ENCODE measurements at places on chromosomes 13 and 19.

DNA sequence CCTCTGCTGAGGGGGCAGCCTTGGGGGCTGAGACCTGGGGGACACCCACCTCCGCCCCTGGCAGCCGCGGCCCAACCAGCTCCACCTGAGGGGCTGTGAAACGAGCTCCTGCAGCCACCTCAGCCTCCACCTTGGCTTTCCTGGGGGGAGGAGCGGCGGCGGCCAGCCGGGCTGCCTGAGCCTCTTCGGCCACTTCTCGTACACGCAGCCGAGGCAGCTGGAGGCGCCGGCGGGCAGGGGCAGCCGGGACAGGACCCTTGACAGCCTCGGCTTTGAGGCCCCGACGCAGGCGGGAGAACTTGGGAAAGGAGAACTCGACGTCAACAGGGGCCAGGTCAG is 7.6 kb upstream of the HIPK4 start:
- no peak for DNase-seq

DNA sequence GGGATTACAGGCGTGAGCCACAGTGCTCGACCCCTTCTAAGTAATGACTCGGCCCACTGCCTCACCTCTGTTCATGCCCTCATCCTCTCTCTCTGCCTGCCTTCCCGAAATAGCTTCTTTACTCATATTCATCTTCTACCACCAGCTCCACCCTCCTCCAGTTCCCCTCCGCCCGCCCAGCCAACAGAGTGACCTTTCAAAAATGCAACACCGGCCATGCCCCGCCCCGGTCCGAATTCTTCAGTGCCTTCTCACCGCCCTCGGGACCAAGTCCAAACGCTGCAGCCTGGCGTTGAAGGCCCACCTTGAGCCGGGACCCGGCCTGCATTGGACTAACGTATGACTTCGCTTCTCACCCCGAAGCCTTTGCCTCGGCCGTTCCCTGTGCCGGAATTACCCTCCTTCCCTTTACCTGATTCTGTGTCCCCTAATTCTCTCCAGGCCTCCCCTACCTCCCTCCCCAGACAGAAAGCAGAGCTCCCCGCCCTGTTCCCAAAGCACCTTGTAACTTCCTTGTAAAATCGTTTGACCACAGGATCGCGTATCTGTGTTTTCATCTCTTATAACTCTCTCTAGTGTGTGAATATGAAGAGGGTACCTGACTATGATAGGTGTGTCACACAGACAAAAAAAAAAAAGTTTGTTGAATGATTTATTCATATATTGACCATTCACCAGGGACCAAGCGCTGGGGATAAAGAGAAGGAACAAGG is 8.1 kb upstream of the MUC16 start:
- no peak for DNase-seq

GRCh38 chr13:30810261-30810701 is 74.9 kb downstream of the ALOX5AP start:
- DNase-seq = no peak

DNA sequence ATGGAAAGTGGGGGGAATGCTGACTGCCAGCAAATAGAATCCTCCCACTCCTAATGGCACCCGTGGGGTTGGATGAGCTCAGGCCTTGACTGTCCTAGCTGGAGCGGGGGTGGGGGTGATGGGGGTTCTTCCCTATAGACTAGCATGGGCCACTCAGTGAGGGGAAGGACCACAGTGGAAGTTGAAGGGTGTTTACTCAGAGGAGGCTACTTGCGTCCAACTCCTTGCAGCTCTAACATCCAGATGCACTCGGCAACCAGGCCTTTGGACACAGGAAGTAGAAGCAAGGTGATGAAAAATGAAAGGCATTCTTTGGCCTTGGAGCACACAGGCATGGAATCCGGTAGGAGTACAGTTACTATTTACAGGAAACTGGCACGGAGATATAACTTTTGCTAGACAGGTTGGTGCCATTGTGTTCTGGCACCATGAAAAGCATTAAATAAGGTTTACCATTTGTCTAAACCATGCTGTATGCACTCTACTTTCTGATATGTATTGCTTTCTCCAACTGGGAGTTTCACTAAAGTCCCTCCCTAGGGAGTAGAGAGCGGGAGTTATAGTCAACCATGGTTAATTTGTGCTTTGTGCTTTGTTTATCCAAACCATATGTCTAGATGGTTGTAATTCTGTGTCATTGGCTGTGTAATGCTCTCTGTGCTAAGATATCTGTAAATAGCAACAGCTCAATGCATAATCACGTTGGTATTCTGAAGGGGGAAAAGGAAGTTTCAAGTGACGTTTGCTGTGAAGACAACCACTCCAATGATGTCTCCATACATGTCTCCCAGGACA is 125.3 kb downstream of the TSHZ3 start:
- DNase-seq = no peak

DNA sequence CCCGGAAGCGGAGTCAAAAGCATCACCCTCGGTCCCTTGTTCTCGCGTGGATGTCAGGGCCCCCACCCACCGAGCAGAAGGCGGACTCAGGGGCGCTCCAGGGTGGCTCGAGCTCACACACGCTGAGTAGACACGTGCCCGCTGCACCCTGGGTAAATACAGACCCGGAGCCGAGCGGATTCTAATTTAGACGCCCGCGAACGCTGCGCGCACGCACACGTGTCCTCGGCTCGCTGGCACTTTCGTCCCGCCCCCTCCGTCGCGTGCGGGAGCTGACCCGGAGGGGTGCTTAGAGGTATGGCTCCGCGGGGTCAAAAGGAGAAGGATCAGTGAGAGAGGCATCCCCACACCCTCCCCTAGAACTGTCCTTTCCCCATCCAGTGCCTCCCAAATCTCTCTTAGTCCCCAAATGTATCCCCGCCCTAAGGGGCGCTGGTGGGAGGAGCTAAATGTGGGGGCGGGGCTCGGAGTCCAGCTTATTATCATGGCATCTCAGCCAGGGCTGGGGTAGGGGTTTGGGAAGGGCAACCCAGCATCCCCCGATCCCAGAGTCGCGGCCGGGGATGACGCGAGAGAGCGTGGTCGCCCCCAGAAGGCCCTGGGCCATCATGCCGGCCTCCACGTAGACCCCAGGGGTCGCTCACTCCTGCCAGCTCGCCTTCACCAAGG is 451 bp upstream of the ICAM5 start:
- peak; percentile 58 for DNase-seq

GRCh38 chr19:50837300-50837699 is 3.9 kb upstream of the KLK15 start:
- no peak for DNase-seq

- DNase-seq = no peak
These were observed 12.8 kb downstream of the F2RL3 start for GRCh38 chr19:16901491-16902175.

Measured in mesendoderm (in vitro differentiated cells).